ENCODE measurements at places on chromosomes 4 and X.

- DNase-seq = no peak
These were observed 8.4 kb upstream of the ADGRG2 start for GRCh38 chrX:19130628-19131027.

GRCh38 chr4:96675896-96676295 is 836.0 kb downstream of the PDHA2 start:
- DNase-seq = no peak

- no peak for DNase-seq
These were observed 320.4 kb upstream of the SLC7A11 start for GRCh38 chr4:138562544-138562991.

DNA sequence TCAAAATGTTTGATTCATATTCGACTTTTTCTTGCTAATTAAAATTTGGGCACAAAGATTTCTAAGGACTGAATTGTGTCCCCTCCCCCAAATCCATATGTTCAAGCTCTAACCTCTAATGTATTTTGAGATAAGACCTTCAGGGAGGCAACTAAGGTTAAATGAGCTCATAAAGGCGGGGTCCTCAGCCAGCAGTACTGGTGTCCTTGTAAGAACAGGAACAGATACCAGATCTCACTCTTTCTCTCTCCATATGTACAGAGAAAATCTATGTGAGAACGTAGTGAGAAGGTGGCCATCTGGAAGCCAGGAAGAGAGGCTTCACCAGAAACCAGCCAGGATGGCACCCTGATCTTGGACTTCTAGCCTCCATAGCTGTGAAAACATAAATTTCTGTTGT is 116.9 kb downstream of the VEGFC start:
- no peak for DNase-seq

GRCh38 chr4:123299212-123299691 is 97.3 kb upstream of the SPRY1 start:
- DNase-seq = no peak

All from stimulated activated CD8-positive, alpha-beta memory T cell treated with anti-CD3 and anti-CD28 coated beads, Interleukin-7, amount 100 ng/mL, for 4 hours (primary cell).